NCI-H1694 treated with DMSO at 0.1 percent for 48 hours (cell line): ENCODE measurements at places on chromosomes 16 and 17.

GRCh38 chr16:70563636-70564035 is 40.0 kb downstream of the SF3B3 start:
- DNase-seq = no peak

DNA sequence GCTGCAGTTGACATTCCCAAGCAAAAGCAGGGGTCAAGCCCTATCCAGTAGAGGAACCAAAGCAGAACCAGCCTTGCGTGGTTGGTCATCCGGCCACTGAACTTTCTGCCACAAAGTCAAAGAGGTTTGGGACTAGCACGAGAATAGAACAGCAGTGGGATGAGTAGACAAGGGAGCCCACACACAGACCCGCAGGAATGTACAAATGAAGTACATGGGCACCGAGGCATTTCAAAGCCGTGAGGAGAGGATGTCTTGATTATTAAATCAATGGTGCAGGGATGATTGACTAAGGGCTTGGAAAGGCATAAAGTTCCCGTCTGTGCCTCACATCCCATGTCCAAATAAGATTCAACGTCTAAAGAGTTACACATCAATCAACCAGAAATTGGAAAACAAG is 81.8 kb upstream of the TBC1D3K start:
- no peak for DNase-seq

- no peak for DNase-seq
These were observed 31.3 kb upstream of the TOX3 start for GRCh38 chr16:52578007-52578828.

- DNase-seq = no peak
These were observed 9.6 kb downstream of the ZNF213 start for GRCh38 chr16:3144321-3144983.

DNA sequence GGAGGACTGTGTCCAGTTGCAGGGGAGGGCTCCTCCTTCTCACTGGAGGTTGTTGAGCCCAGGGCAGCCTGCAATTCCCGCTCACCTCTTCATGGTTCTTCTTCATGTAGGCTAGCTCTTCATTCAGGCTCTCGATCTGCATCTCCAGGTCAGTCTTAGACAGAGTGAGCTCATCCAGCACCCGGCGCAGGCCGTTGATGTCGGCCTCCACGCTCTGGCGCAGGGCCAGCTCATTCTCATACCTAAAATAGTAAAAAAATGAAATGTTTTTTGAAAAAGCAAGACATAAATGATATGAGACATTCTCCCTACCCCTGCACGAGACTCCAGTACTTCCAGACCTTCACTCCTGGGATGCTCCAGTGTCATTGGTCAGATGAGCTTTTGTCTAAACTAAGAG is 2.2 kb downstream of the KRT13 start:
- DNase-seq = no peak

DNA sequence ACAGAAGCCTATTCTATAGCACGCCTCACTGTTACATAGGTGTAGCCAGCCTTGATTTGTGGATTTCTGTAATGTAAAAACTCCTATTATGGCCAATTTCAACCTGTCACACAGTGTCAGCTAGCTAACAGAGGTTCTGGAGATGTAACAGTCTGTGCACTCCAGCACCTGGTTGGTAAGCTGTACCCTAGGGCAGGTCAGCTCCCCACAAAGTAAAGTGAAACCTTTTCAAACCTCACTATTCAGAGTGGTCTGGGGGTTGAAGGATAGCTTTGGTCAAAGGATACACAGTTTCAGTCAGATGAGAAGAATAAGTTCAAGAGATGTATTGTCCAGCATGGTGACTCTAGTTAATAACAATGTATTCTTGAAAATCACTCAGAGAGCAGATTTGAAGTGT is 28.5 kb upstream of the TBX2 start:
- no peak for DNase-seq

- DNase-seq = no peak
These were observed 10.8 kb downstream of the CPNE2 start for GRCh38 chr16:57102888-57103851.
